ENCODE measurements at places on chromosomes 16 and 17. TPM values are rescaled to one million over a fixed set of nuclear protein-coding genes. Genes with fewer than 3 reads are reported as not detected.

GRCh38 chr17:78341559-78342448 is 18.1 kb downstream of the SOCS3 start:
- ATAC-seq, result peak; percentile 35

Gene WNT9B
- not detected for total RNA-seq

DNA sequence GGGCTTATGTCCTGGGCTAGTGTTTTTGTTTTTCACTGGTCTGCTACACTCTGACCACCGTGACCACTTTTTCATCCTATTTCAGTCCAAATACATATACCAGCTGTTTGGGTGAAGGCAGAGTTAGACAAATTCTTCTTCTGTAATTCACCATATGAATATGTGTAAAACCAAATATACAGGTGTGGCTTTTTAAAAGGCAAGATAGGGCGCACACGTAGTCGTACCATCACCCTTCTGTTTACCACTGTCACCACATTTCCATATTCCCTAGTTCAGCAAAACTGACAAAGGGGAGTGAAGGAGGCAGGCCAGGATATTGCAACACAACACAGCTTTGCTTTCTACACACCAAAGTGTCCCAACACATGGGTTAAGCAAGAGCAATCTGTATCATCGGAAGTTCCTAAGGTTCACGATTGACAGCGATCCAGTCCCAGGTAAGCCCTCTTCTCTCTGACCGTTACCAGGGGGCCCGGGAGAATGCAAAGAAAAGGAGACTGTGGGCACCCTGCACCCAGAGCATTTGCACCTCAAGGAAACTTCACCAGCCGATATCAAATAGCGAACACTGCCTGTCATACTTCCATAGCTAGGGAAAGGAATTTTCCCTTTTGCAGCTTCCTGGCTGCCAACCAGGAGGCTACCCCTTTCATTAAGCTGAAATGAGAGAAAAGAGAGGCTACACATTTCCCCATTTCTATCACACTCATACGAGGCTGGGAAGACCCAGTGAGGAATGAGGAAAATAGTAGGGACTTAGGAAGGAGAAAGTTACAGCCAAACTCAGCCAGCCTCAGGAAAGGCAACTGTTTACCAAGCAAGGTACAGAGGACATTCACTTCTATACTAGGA is 23.1 kb downstream of the CREBBP start:
- ATAC-seq, result peak; percentile 93

DNA sequence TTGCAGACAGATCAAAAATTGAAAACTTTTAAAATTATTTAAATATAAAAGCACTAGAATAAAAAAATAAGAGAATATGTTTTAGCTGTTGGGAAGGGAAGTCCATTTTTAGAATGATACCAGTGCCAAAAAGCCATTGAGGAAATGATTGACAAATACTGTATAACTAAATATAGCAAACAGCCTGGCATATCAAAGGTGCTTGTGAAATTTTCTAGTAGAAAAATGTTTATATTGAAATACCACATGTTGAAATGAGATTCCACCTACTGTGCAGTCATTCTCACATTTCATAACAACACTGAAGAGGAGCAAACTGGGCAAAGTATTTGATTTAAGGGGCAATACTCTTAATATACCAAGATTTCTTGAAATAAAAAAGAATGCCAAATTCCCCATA is 183.5 kb downstream of the PHKB start:
- ATAC-seq, result no peak

DNA sequence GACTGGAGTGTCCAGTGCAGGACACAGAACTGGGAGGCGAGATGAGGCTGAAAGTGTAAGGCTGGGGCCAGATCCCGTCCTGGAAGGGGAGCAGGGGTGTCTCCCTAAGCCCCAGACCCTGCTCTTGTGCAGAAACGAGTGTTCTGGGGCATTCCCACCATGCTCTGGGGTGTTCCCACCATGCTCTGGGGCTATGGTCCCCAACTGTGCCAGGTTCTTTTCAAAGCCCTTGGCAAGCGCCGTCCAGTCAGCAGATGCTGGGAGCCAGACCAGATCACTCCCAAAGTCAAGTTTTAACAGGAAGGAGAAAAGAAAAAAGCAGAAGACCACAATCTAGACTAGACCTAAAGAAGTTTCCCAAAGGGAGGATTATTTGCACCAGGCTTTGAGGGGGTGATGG is 2.5 kb downstream of the TAX1BP3 start:
- no peak for ATAC-seq

GRCh38 chr16:13298666-13299065 is 397.3 kb downstream of the SHISA9 start:
- no peak for ATAC-seq

Data from esophagus mucosa (tissue), 1 donor.